ENCODE measurements at places on chromosomes 12 and 14. TPM values are rescaled to one million over a fixed set of nuclear protein-coding genes. Genes with fewer than 3 reads are reported as not detected.

DNA sequence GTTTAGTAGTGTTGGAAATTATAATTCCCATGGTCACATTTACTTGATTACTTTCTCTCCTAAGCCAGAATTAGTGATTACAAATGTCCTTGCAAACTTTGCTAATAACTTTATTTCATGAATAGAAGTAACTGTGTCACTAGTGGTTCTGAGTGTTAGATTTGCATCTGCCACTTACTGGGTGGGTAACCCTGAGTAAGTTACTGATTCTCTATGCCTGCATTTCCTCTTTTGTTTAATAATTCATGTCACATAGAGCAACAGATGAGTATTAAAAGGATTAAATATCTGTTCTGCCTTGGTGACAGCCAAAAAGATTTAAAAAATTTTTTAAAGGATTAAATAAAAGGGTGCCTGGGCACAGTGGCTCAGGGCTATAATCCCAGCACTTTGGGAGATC lies 78.6 kb downstream of the BHLHE41 start:
- no peak for DNase-seq

BDKRB2 gene
- total RNA-seq: 2.3 TPM

SUSD6 gene
- 29.1 TPM for total RNA-seq

DNA sequence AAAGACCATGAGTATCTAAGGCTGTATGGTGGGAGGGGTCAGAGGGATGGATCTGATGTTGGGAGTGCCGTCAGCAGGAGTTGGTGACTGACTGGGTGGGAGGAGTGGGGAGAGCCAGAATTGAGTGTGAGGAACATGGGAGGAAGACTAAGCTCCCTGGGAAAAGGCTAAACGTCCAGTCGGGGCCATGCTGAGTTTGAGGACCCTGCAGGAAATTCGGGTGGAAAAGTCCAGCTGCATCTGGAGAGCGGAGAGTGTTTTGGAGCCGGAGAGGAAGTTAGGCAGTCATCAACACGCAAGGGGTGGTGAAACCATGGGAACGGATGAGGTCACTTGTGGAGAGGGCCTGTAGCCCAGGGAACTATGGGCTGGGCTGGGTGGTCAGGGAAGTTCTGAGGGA lies 60.9 kb downstream of the ELK3 start:
- peak; percentile 38 for DNase-seq
